ENCODE measurements at places on chromosomes 11 and 22.

- no peak for DNase-seq
Measured at GRCh38 chr11:120929090-120929489, 94.8 kb upstream of the TBCEL start.

GRCh38 chr11:93537049-93537448 is 6.1 kb downstream of the SMCO4 start:
- no peak for DNase-seq

DNA sequence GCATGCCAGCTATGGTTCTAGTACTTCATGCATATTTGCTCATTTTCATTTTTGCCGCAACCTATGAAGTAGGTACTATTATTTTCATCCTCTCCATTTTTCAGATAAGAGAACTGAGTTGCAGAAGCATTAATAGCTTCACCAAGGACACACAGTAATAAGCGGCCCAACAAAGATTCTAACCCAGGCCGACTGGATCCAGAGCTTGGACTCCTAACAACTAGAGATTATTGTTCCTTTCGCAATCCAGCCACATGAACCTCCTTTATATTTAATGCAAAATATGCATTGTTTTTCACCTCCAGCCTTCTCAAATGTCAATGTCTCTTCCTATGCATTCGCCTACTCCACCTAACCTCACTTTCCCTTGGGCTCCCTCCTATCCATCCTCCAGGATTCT is 148.3 kb downstream of the CCDC34 start:
- DNase-seq: no peak

GRCh38 chr22:35863432-35863831 is 145.8 kb downstream of the APOL5 start:
- no peak for DNase-seq

DNA sequence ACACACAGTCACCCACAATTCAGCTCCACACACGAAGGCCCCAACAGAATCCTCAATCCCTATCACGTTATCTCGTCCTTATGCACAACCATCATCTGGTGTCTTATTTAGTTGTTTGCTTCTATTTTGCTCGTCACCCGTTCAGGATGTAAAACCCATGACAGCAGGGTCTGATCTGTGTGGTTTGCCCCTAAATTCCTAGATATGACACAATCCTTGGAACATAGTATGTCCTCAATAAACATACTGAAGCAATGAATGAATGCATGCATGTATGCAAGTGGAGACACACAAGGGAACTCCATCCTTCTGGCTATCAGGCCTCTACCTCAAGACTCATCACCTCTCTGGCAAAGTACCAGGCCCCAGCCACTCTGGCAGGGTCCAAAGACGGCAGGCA is 20.2 kb downstream of the STARD10 start:
- no peak for DNase-seq

DNA sequence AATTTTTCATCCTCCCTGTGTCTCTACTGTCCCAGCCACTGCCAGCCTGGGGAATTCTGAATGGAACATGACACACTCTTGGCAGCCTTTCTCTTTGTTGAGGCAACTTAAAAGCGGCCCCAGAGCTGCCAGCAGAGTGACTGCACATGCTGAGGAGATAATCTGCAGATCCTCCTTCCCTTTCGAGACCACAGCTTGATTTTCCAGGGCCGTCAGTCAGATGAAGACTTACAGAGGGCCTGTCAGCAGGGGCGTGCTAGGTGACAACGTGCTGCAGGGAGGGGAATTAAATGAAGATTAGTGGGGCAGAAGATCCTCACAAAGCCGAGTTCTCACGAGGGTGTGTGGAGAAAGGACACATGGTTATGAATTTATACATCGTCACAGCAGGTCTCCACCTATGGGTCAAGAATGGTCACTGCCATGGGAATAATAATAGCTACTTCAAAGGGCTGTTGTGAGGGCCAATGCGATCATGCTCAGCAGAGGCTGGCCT is 193.5 kb upstream of the PITPNB start:
- no peak for DNase-seq

DNA sequence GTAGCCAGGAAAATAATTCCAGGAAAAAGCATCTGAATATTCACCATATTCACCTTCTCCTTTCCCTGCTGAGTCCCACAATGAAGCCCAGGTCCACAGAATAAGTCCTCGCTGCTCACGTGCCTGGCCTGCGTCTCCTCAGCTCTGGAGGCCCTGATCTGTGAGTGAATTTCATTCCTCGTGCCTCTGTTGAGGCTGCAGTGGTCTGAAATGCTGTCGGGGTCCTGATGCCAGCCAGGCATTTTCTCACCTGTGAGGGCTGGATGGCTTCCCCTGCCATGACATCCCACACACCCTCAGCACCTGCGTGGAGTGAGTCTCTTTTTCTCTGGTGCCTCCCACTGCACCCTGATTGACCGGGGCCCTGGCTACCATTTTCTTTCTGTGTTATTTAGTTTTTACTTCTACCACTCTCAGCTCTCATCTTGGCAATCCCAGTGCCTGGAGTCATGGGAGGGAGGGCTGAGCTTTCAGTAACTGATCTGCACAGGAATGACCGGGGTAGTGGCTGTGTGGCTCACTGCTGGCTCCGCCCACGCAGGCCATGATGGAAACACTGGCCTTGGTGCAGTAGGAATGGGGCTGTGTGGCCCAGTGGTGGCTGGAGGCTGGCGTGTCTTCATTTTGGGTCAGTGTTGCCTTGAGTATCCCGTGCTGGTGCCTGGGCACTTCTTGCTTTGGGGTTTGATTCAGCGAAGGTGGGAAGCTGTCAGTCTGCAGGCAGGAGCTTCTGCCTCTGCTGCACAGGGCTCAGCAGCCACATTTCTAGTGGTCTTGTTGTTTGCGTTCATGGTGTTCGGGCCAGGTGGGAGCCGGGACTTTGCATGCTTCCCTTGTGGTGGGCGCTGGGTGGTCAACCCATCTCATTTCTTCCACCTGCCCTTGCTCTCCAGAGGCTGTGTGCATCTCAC is 807.2 kb downstream of the TBC1D22A start:
- no peak for DNase-seq

DNA sequence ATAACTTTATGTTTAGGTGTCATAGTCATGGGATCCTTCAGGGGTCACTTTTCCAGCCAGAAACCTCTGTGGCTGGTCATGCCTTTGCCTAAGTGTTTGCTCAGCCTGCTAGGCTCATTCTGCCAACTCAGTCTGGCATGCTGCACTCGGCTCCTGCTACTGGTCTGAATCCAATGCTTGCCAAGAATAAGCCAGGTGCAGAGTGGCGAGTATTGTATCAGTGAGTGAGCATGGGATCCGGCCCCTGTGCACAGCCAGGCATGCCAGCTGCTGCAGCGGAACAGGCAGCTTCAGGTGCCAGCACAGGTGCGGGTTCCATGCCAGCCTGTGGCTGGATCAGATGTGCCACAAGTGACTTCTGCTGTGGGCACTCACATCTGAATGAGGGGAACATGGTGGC is 1269.3 kb upstream of the CNTN5 start:
- no peak for DNase-seq

- DNase-seq: no peak
Measured at GRCh38 chr11:64029773-64030172, 6.0 kb upstream of the FLRT1 start.

- no peak for DNase-seq
Measured at GRCh38 chr22:29143941-29144785, 61.5 kb upstream of the EMID1 start.

- DNase-seq: no peak
Measured at GRCh38 chr22:17569971-17570511, 6.7 kb downstream of the SLC25A18 start.

DNA sequence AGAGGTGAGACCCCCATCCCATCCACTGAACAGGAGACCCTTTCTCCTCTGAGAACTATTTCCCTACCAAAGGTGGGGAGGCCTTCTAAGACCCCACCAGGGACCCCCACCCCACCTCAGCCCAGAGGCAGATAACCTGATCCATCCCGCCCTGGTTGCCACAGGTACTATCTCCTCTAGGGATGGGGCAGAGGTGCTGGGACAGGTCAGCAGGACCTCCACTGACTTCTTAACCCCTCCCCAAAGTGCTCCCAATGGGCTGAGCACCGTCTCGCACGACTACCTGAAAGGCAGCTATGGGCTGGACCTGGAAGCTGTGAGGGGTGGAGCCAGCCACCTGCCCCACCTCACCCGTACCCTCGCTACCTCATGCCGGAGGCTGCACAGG is 4.3 kb downstream of the INPPL1 start:
- DNase-seq: no peak

DNA sequence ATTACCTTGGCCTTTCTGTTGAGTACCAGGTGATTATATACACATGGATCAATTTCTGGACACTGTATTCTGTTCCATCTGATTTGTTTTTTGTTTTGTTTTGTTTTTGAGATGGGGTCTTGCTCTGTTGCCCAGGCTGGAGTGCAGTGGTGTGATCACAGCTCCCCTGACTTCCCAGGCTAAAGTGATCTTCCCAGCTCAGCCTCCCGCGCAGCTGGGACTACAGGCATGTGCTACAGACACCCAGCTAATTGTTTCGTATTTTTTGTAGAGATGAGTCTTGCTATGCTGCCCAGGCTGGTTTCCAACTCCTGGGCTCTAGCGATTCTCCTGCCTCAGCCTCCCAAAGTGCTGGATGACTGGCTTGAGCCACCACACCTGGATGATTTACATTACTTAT is 19.0 kb downstream of the TCIRG1 start:
- no peak for DNase-seq

DNA sequence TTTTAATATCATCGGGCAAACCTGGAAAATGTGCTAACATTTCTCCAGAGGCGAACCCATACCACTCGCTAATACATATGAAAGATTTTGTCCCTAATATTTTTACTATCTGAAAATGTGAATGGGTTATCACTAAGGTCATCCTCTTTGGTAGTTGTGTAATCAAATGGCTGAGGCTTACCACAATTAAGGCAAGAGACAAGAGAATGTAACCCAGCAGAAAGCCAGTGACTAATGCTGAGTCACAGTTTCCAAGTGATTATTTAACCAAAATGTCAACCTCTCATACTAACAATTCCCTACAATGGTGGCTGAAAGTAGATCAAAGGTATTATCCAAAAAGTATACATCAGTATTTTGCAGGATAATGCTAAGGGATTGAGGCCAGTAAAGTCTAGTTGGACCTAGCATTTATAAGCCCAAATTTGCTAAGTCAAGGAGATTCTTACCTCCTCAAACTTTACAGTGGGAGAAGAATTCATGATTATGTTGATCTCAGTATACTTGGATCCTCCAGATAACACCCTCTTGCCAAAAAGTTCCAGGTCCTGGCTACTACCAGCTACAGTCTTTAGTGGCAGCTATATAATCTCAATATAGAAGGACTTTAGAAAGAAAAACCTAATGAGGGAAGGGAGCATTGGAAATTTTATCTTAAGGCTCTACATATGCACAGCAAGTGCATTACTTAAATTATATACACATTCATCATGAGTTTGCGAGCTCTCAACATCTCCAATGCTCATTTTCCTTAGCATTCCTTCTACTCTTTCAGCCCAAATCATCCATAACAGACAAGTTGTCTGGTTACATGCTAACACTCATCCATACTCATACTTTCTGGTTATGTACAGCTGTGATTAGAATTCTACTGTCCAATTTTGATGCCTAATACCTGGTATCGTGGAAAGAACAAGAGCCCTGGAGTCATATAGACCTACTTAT is 25.4 kb downstream of the SIK3 start:
- no peak for DNase-seq

DNA sequence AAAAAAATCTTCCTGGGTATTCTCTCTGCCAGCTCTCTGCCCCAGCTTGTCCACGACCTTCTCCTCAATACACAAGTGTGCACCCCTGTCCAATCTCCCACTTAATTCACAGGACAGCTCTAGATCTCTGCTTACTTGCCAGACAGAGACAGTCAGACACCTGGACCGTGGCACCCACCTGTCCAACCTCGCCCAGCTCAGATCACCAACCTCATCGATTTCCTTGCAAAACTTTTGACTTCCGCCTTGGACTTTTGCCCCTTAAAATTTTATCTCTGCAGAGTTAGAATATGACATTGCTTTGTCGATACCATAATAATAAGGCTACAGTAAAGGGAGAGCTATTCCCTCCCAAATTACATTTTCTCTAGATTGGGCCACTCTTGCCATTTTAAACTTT is 10.4 kb downstream of the LMF2 start:
- no peak for DNase-seq

DNA sequence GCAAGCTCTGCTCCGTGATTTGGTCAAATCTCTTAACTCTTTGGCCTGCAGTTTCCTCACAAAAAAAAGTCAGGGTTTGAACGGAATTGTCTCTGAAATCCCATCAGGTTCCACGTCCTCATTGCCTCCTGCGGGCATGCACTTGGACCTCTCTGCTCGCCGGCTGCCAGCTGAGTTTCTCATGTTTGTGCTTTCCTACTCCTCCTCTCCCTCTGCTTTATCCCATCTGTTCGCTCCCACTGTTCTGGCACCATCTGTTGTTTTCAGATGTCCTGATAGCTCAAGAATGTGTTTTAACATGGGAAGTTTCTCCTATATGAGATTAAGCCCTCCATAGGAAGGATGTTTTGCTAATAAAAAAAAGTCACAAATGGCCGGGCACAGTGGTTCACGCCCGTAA is 49.4 kb upstream of the ARHGAP42 start:
- no peak for DNase-seq

GRCh38 chr11:1763336-1763795 is 361 bp downstream of the CTSD start:
- DNase-seq: no peak

DNA sequence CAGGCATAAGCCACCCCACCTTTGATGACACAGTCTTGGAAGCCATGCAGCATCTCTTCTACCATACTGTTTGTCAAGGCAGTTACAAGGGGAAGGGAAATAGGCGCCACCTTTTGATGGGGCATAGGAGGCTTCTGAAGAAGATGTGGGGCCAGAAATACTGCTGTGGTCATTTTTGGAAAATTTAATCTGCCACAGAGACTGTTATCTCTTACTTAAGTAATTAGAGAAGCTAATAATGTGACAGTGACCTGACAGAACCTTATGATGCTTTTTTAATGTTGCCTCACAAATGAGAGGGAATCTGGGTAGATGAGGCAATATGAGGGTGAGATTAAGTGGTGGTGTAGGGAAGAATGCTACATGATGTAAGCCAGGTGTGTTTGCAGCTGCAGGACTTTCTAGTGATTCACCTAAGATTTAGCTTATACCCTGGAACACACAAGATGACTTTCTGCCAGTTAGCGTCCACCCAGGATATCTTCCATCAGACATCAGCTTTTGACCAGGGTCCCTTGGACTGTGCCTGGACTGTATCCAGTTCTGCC is 34.3 kb upstream of the ADORA2A start:
- DNase-seq: no peak

DNA sequence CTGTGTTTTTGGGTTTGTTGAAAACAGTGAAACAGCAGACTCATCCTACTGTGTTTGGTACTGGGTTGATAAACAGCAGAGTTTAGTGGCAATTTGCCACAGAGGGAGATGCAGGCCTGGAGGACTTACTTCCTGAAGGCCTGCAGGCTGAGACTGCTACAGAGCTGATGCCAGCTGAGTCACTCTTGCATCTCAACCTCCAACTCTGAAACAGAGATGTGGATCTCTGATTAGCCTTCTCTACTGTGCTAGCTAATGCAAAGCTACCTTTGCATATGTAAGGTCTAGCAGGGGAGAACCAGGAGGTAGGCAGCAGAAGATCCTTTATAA is 14.3 kb downstream of the ATP5MG start:
- no peak for DNase-seq
